ENCODE measurements at places on chromosomes 2 and 18.

- no peak for ATAC-seq
Measured at GRCh38 chr2:239911641-239912071, 113.5 kb downstream of the NDUFA10 start.

DNA sequence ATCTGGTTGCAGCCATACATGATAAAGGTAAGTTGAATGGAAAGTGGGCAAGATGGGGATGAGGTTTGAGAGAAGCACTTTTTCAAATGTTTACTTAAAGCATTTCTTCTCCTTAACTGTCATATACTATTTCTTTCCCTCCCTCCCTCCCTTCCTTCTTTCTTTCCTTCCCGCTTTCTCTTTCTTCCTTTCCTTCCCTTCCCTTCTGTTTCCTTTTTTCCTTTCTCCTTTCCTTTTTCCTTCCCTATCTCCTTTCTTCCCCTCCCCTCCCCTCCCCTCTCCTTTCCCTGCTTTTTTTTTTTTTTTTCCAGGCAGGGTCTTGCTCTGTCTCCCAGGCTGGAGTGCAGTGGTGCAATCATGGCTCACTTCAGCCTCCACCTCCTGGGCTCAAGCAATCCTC is 5.6 kb downstream of the SLC3A1 start:
- ATAC-seq = no peak

- no peak for ATAC-seq
Measured at GRCh38 chr2:62344472-62344871, 148.6 kb downstream of the B3GNT2 start.

GRCh38 chr18:77073336-77074093 is 59.1 kb downstream of the MBP start:
- no peak for ATAC-seq

- no peak for ATAC-seq
Measured at GRCh38 chr2:75287624-75288316, 88.5 kb upstream of the TACR1 start.

DNA sequence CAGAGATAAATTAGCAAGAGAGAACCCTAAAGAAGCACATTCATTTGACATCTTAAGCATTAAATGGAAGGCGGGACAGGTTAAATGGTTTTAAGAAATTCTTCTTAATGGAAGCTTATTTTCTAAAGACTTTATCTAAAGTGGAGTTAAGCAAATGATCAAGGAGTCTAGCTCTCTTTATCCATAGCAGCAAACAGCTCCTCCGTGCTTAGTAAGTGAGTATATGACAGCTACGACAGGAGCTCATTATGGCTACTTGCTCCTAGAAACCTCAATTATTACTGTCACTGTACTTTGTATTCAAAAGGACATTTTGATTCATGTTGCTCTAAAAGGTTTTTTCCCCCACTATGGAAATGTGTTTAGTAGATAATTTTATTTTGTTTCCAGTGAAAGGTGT is 444.9 kb downstream of the TMX3 start:
- no peak for ATAC-seq

DNA sequence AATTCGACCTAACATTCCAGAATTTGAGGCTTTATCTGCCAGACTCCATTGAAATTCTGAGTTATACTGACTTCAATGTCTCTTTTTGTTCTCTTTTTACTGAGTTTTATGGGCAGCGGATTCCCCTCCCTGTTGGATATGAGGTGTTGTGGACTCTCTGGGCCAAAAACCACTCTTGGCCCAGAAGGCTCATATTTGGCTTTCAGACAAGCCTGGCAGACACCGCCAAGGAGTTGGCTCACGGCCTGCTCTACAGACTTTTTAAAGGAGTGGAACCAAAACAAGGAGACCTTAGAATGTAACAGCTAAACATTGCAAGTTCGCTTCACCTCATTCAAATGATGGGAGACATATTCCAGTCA is 206.4 kb upstream of the NCKAP5 start:
- no peak for ATAC-seq

DNA sequence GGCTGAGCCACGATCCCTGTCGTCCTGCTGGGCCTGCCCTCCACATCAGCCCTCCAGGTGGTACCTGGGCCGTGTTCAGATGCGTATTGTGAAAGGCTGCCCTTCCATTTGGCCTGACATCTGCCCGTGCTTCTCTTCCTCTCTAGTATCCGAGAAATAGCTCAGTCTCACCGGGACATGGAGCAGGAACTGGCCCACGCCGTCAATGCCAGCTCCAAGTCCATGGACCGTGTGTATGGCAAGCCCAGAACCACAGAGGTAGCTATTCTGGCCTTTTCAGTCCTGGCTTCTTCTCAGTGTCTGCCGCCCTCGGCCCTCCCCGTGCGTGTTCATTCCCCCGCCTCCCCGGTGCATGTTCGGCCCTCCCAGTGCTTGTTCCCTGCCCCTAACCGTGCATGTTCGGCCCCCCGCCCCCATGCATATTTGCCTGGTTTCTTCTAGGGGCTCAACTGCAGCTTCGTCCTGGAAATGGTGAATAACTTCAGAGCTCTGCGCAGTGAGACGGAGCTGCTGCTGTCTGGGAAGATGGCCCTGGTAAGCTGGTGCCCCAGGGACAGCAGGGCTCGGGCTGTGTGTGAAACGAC is 104.3 kb downstream of the USP40 start:
- ATAC-seq = no peak

- no peak for ATAC-seq
Measured at GRCh38 chr2:86189782-86190416, 5.4 kb downstream of the IMMT start.

DNA sequence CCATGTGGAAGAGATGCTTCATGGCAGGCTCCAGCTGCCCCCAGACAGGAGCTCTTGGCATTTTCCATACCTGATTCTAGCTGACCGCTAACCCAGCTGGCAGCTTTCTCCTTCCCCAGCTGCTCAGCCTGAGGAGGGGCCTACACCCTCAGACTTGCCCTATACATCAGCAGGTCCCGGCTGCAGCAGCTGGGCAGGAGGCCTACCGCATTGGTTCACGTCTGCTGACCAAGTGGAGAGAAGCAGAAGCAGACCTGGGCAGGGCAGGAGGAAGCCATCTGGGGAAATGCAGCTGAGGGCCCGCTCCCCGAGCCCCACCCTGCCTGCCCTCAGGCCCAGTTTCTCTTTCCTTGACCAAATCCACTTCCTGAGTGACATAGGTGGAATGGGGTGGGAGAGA is 50.7 kb downstream of the LBH start:
- no peak for ATAC-seq

DNA sequence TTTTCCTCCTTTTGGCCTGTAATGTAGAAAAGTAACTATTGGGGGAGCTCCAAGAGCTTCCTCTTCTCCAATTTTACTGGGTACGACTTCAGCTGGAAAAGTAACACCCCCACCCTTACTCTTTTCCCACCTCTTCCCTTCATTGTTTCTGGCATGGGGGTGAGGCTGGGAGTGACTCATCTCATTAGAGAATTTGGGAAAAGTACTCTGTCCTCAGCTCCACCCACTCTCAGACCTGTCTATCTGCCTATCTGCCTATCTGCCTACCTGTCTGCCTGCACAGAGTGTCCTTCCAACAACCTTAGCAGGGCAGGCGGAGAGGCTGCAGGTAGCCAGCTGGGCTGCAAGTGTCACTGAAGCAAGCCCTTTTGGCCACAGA is 93.6 kb downstream of the EPHA4 start:
- ATAC-seq = no peak

DNA sequence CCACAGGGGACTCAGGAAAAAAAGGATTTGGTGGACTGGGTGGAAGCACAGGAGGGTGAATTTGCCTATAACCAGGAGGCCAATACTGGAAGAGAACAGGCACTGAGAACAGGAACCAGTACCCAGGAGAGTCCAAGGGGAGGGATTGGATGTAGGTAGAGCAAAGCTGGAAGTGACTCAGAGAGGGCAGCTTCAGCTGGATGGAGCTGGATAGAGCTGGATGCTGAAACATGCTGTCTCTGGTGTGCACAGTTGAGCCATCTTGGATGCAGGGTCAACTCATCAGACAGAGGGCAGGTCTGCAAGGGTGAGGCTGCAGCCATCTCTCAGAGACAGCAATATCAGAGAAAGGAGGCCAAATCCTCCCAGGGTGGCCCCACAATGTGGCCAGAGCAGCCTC is 134.0 kb downstream of the GALNT14 start:
- no peak for ATAC-seq

- ATAC-seq = no peak
Measured at GRCh38 chr2:213766465-213766901, 482.2 kb downstream of the SPAG16 start.

DNA sequence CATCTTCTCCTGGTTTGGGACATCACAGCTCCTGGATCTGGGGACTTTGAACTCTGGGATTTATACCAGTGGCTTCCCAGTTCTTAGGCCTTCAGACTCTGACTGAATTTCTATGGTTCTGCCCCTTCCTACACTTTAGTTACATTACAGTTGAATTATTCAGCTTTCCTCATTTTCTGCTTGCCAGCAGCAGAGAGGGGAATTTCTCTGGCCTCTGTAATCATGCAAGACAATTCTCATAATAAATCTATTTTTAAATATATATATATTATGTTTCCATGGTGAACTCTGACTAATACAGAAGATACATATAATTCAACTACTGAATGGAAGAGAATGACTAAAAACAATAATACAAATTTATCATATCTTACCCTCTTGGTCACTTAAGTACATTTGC is 1478.6 kb upstream of the ACVR2A start:
- ATAC-seq = no peak

- ATAC-seq = no peak
Measured at GRCh38 chr2:133266926-133267590, 301.2 kb downstream of the NCKAP5 start.
